ENCODE measurements at places on chromosomes 11 and 22. TPM values are rescaled to one million over a fixed set of nuclear protein-coding genes. Genes with fewer than 3 reads are reported as not detected.

SNX32 gene
- total RNA-seq: 3.4 TPM

ISX gene
- not detected for total RNA-seq

ARHGAP8 gene
- total RNA-seq: not detected

PTPN5 gene
- total RNA-seq: not detected

DSCAML1 gene
- not detected for total RNA-seq

SRSF8 gene
- total RNA-seq: 23.9 TPM

MB gene
- total RNA-seq: not detected

BEST1 gene
- total RNA-seq: 2.5 TPM

TUBA8 gene
- total RNA-seq: 0.12 TPM

TRABD gene
- total RNA-seq: 19.4 TPM

MS4A15 gene
- not detected for total RNA-seq

RPS13 gene
- total RNA-seq: 1,320 TPM

MYEOV gene
- not detected for total RNA-seq

PPME1 gene
- 22.3 TPM for total RNA-seq

GLB1L2 gene
- total RNA-seq: 1.7 TPM

IRAG1 gene
- total RNA-seq: 1.2 TPM

RAG2 gene
- total RNA-seq: not detected

EHF gene
- total RNA-seq: not detected

PACSIN3 gene
- total RNA-seq: 16.2 TPM

APLNR gene
- total RNA-seq: 2.1 TPM

FGF19 gene
- total RNA-seq: not detected

TPH1 gene
- not detected for total RNA-seq

GLB1L3 gene
- total RNA-seq: not detected

SLC29A2 gene
- not detected for total RNA-seq

PATE2 gene
- 0.44 TPM for total RNA-seq

DDI1 gene
- total RNA-seq: not detected

C11orf86 gene
- not detected for total RNA-seq

GRM5 gene
- not detected for total RNA-seq

HBE1 gene
- not detected for total RNA-seq

CHEK1 gene
- total RNA-seq: 9.0 TPM

INS gene
- total RNA-seq: not detected

HBG1 gene
- total RNA-seq: not detected

CNTN5 gene
- 0.05 TPM for total RNA-seq

PDGFD gene
- 73.8 TPM for total RNA-seq

OR8B12 gene
- not detected for total RNA-seq

PKP3 gene
- 3.5 TPM for total RNA-seq

CCDC89 gene
- 7.1 TPM for total RNA-seq

CDHR5 gene
- total RNA-seq: not detected

MAJIN gene
- total RNA-seq: not detected

PARVA gene
- total RNA-seq: 65.3 TPM

NCR3LG1 gene
- 3.5 TPM for total RNA-seq

CADM1 gene
- total RNA-seq: 8.7 TPM

OR51B2 gene
- total RNA-seq: not detected

TSSK2 gene
- total RNA-seq: not detected

DGAT2 gene
- total RNA-seq: 9.0 TPM

SPON1 gene
- 117 TPM for total RNA-seq

KRTAP5-10 gene
- not detected for total RNA-seq

MMP27 gene
- total RNA-seq: not detected

APOL5 gene
- not detected for total RNA-seq

MOGAT2 gene
- not detected for total RNA-seq

SLC25A22 gene
- total RNA-seq: 34.4 TPM

MS4A3 gene
- total RNA-seq: not detected

KCNJ5 gene
- total RNA-seq: not detected

TRPM5 gene
- not detected for total RNA-seq

LINC01488 gene
- total RNA-seq: not detected

MS4A6A gene
- total RNA-seq: not detected

Measured in cardiac ventricle fibroblast (primary cell).